ENCODE measurements at places on chromosomes 5 and 9.

- no peak for DNase-seq
These were observed 21.1 kb upstream of the ZBTB34 start for GRCh38 chr9:126839301-126839700.

DNA sequence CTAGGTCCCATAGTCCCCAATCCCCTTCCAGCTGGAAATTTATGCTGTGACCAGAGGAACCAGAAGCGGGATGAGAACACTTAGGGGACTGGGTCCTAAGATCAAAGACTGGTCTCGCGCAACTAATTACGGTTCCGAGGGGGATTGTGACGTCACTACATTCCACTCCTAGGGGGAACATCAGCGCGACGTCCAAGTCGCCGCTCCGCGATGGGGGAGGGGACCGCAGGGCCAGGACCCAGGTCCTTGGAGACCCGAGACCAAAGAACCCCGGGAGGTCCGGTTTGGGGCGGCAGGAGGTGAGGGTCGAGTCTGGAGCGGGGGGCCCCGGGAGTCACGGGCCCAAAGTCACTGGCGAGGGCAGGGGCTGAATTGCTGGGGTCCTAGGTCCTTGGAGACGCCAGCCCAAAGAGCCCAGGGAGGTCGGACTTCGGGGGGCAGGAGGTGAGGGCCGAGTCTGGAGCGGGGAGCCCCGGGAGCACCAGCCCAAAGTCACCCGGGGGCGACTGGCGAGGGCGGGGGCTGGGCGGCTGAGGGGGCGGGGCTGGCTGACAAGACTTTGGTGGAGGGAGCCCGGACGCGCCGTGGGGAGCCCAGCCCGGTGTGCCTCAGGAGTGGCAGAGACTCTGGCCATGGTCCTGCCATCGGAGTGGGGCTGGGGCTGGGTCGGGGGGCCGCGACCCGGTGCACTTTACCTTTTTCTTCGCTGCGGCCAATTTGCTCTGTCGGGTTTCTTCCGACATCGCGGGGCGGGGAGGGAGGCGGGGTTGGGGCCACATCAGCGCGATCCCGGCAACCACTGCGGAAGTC is at the start of gene GOLGA2:
Gene GOLGA2 (minus strand): TSS at position 810 of the 810 bp plus-strand sequence. CDS start 31 bp downstream, at position 779.
- DNase-seq: no peak

DNA sequence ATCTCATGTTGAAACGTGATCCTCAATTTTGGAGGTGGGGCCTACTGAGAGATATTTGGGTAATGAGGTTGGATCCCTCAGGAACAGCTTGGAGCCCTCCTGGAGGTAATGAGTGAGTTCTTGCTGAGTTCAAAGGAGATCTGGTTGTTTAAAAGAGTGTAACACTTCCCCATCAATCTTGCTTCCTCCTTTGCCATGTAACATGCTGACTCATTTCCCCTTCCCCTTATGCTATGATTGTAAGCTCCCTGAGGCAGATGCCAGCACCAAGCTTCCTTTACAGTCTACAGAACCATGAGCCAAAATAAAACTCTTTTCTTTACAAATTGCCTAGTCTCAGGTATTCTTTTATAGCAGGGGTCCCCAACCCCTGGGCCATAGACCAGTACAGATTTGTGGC is 352.3 kb downstream of the SLCO4C1 start:
- DNase-seq: no peak

DNA sequence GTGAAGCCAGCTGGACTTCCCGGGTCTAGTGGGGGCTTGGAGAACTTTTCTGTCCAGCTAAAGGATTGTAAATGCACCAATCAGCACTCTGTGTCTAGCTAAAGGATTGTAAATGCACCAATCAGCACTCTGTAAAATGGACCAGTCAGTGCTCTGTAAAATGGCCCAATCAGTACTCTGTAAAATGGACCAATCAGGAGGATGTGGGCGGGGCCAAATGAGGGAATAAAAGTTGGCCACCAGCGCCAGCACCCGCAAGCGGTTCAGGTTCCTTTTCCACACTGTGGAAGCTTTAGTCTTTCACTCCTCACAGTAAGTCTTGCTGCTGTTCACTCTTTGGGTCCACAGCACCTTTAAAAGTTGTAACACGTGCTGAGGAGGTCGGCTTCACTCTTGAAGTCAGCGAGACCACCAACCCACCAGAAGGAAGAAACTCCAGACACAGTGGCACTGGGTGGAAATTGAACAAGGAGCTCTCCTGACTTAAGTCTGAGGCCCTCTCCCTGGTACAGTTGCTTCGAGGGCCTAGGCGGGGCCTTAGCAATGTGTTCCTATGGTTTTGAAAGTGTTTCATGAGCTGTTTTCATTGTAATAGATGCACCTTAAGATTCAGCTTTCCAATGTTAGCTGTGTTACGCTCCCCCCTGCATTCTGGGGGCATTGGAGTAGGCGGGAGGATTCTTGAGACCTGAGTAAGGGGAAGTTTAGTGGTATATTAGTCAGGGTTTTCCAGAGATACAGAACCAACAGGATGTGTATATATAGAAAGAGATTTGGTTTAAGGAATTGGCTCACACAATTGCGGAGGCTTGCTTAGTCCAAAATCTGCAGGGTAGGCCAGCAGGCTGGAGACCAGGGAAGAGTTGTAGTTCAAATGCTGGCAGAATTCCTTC is 21.5 kb upstream of the MYO10 start:
- no peak for DNase-seq

DNA sequence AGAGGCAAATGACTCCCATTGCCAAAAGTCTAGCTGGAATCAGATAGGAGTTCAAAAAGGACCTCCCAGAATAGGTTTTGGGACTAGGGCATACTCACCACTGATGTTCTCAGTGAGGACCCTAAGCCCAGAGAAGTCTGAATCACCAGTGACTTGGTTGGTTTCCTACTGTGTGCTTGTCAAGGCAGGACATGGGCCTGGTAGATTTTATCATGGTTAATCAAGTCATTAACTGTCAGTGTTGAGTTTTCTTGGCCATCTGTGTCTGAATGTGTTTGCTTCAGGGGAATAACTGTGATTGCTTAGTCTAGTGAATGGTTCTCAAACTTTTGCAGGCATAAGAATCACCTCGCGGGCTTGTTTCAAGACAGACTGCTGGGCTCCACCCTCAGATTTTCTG is 99.0 kb upstream of the GDNF start:
- DNase-seq: no peak

- DNase-seq: no peak
These were observed 982.2 kb downstream of the TLE1 start for GRCh38 chr9:80707120-80707519.

- no peak for DNase-seq
These were observed 26.4 kb upstream of the F2R start for GRCh38 chr5:76689321-76690036.

DNA sequence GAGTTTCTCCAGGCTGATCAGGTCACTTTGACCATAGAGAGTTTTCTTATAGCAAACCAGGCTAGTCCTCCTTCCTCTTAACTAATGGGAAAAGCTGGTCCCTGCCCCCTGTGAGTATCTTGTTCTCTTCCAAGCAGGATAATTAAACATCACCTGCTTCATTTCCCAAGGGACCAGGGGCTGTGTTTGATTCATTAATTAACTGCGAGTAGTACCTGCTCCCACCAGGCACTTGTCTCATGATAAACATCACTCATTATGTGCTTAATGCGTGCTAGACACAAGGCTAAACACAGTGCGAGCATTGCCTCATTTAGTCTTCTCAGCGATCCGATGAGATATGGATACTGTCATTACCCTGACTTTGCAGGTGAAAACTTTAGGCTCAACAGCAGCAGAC is 1.7 kb upstream of the FAM163B start:
- no peak for DNase-seq

GRCh38 chr9:88460587-88461332 is 72.5 kb downstream of the SPIN1 start:
- no peak for DNase-seq

- DNase-seq: no peak
These were observed 561.1 kb upstream of the ACO1 start for GRCh38 chr9:31823365-31823764.

DNA sequence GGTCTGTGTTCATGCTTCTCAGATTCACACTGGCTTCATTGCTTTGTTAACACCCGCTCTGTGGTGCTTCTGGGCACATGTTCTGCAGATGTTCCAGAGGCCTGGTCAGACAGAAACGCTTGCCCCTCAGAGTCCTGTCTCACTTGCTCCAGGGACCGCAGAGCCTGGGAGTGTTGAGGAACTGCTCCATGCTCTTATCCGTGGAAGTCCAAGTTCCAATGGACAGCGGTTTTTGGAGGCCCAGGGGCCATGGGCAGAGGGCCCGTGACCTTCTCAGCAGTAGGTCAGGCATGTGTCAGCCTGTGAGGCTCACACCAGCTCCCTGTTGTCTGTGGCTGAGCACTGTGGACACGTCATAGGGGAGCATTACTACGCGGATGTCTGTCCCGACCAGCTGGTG is 364.7 kb upstream of the IRX1 start:
- DNase-seq: no peak

- no peak for DNase-seq
These were observed 150.5 kb downstream of the YTHDC2 start for GRCh38 chr5:113663879-113664541.

DNA sequence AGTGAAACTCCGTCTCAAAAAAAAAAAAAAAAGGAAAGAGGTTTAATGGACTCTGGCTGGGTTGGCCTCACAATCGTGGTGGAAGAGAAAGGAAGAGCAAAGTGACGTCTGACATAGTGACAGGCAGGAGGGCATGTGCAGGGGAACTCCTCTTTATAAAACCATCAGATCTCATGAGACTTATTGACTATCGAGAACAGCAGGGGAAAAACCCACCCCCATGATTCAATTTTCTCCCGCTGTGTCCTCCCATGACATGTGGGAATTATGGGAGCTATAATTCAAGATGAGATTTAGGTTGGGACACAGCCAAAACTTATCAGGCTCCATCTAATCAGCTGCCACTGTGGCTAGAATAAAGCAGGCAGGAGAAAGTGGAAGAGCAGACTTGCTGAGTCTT is 610.4 kb upstream of the NUDT12 start:
- no peak for DNase-seq

DNA sequence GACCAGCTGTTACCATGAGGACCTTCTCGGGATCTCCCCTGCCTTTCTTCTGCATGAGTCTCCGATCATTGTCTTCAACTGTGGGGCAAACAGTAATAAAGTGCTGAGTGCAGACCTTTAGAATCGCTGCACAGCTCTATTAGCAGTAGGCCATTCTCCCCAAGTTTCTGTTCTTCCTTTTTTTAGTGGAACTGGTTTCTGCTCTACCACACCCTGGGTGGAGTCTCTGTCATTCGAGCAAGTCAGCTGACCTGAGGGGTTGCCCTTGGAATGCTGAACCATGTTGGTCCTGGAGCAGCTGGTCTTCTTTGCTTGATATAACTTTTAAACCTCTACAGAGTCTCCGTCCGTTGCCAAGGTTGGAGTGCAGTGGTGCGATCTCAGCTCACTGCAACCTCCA is 33.4 kb upstream of the GNPDA1 start:
- no peak for DNase-seq

GRCh38 chr9:133888809-133889491 is 103.2 kb downstream of the VAV2 start:
- DNase-seq: no peak

DNA sequence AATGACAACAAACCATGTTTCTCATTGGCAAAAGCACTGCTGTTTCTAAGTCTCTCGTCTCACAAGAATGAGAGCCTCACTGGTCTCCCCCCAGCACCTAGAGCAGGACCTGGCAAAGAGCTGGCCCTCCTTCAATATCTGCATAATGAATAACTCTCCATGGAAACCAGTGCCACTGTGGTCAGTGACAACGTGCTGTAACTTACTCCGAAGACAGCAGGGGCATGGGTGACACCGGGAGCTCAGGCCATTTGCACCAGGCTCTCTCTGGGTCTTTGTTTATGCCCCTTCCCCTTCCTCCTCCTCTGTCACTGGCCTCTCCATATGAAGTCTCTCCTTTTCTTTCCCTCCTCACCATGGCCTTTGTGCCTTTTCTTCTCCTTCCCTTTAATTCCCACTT is 33.3 kb downstream of the TAS2R1 start:
- no peak for DNase-seq

DNA sequence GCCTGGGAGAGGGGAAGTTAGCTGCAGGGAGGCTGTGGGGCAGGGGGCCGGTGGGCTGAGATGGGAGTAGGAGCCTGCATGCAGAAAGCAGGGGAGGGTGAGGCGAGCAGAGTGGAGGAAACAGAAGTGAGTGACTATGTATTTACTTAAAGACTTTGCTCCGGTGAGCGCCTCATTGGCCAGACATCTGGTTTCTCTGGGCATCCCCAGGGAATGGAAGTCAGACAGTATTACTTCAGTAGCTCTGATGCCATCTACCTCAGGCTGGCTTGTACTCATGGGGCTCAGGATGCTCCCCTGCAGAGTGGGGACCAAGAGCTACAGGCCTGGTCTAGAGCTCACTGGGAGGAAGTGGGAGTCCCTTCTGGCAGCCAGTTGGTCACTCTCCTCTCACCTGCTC is 78.2 kb upstream of the ARAP3 start:
- DNase-seq: no peak

DNA sequence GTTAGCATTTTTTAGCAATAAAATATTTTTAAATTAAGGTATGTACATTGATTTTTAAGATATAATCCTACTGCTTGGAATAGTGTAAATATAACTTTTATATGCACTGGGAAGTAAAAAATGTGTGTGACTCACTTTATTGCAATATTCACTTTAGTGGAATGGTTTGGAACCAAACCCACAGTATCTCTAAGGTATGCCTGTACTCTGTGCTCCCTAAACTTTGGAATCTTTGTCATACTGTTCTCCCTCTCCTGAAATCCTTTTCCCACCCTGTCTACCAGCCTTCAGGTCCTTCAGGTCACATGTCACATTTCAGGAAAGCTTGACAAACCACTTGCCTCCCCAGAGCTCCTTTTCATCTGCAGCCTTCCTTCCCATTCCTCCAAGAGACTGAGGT is 308.7 kb downstream of the SPOCK1 start:
- DNase-seq: no peak

DNA sequence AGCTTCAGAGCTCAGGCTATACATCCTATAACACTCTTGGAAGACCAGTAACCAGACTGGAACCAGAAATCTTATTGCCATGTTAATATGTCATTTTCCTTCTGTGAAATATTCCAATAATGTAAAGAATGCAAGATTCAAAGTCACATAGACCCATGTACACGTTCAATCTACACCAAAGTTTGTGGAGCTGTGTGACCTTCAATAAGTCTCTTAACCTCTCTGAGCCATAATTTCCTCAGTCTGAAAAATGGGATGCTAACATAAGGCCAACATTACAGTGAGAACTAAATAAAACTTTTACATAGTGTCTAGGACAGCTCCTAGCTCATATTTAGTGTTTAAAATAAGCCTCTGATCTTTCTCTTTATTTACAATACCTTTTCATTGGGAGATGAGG is 70.4 kb downstream of the ARRDC3 start:
- DNase-seq: no peak

GRCh38 chr9:68552700-68553476 is 12.2 kb upstream of the TMEM252 start:
- no peak for DNase-seq

GRCh38 chr5:146794326-146795029 is 84.1 kb downstream of the PPP2R2B start:
- DNase-seq: no peak

DNA sequence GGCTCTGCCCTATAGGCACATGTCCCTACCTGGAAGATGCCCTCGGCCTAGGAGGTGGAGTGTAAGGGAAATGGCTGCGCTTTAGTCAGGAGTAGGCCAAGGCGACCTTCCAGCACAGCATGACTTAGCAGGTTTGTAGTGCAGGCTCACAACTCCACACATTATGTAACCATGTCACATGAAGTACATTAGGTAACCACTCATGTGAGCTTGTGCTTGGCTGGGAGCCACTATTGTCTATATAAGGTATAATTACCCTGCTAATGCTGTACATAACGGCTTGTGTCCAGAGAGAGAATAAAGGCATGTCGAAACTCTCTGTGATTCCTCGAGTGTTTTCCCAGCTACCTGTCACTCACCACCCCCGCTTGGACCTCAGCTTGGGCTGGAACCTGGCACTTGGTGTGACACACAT is 74.9 kb downstream of the CAMK4 start:
- DNase-seq: no peak

- DNase-seq: peak; percentile 23
These were observed 31.8 kb upstream of the FGF1 start for GRCh38 chr5:142717582-142718215.
